ENCODE measurements at places on chromosomes 2 and 18.

- no peak for DNase-seq
Measured at GRCh38 chr2:12493031-12493513, 223.7 kb upstream of the TRIB2 start.

DNA sequence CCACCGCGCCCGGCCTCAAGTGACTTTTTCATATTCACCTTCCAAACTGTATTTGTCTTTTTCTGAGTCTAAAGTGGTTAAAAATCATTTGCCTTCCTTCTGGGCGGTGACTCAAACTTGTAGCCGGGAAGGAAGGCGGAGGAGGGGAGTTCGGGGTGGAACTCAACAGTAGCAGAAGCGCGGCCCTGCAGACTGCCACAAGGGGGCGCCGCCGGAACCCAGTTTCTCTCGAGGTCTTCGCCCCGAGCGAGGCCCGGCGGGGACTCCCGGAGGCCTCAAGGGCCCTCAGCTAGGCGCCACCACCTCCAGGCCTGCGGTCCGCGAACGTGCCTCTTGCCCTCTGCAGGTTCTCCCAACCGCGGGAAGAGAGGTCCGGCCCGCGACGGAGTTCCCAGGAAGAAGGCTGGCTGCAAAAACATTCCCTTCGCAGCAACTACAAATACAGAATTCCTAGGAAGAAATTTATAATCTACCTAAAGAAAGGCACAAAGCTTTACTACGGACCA is 16.8 kb upstream of the ITM2C start:
- DNase-seq: peak; percentile 85

DNA sequence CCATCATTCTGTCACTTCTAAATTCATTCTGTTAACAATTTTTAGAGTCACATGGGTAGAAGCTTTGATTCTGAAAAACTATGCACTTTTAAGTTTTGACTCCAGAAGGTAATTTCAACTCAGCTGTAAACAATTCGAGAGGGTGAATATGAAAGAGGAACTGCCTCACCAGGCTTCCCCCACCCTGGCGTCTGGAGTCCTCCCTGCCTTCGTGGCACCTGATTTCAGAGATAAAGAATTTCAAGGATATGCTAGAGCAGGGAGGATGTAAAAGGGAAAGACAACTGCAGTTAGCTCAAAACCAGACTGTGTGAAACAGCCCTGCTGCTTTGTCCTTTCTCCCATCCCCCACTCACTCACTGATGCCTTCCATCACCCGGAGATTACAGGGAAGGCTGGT is 40.7 kb downstream of the ONECUT2 start:
- DNase-seq: no peak

GRCh38 chr2:42067521-42067920 is 19.7 kb downstream of the PKDCC start:
- DNase-seq: no peak

DNA sequence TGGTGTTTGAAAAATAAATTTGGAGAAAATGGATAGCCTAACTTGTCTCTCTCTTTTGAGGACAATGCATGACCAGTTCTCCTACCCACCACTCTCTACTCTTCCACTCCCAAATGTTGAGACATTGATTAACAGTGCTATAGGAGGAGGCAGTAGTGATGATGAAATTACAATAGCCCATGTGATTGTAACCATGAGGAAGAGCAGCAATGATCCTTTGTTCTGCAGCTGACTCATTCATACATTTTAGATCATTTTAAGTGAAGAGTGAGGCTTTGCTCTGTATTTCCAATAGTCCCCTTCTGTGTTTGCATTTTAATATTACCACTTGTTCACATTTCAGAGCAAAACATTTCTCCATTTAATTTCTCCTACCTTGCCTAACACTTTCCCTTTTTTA is 592.3 kb downstream of the THSD7B start:
- DNase-seq: no peak

DNA sequence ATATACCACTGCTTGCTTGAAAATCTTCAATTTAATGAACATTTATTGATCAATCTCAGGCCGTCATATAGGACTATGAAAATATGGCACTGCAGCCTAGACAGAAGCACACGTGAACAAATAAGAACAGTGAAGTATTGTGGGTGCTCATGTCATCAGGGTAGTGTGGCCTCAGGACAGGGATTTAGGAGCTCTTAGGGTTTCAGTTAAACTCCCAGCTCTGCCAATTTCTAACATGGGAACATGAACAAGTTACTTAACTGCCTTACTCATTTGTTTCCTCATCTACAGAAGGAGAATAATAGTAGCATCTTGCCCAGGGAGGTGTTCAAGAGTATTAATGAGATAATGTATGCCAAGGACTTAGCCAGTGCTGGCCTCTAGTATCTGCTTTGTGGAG is 146.0 kb upstream of the MAP3K20 start:
- no peak for DNase-seq

- no peak for DNase-seq
Measured at GRCh38 chr2:46655551-46656436, 176.4 kb downstream of the TMEM247 start.

DNA sequence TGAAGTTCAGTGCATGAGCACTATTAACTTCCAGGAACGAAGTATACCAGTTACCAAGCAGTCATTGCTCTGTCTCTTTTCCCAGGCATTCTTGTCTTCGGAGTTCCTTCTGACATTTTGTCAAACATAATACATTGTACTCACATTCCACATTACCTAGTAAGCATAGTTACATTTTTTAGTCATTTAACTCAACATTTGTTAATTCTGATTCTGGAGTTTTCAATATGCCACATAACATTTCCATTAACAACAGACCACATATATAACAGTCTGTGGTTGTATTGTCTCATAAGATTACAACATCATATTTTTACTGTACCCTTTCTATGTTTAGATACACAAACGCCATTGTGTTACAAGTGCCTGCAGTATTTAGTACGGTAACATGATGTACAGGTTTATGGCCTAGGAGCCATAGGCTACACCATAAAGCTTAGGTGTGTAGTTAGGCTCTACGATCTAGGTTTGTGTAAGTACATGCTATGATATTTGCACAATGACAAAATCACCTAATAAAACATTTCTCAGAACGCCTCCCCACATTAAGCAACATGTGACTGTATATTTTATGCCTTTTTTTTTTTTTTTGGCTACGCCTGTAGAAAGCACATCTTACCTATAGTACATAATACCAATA is 187.1 kb downstream of the DYM start:
- DNase-seq: no peak

GRCh38 chr2:150690870-150691269 is 203.4 kb upstream of the RND3 start:
- DNase-seq: no peak

- no peak for DNase-seq
Measured at GRCh38 chr2:83517727-83518368, 941.2 kb downstream of the SUCLG1 start.

DNA sequence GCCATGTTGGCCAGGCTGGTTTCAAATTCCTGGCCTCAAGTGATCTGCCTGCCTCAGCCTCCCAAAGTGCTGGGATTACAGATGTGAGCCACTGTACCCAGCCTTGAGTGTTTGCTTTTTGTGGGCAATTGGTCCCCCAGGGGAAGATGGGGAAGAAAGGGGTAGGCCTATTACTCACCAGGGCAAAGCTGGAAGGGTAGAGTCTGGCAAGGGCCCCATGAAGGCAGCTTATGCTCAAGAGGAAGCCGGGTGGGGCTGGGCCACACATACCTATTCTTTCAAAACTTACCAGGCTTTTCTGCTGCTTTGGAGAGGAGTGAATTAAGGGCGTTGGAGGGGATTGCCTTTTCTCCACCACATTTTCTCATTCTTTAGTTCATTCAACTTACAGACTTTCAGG is 24.5 kb upstream of the CD28 start:
- no peak for DNase-seq

DNA sequence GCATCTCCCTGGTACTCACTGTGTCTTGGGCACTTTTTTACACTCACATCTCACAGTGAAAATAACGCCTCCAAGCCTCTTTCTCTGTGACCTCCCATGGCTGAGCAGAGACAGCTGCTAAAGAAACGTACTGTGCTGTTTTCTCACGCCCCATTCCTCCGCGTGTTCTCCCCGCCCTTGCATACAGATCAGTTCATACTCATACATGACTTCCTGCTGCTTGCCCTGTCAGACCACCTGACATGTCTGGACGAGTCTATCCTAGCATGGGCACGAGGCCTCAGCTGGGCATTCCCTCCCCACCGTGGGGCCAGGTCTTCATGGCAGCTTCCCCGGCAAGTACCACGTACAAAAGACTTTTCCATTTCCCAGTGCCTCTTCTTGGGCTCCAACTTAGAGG is 21.2 kb upstream of the IL1A start:
- DNase-seq: no peak

GRCh38 chr2:231621051-231621879 is 28.6 kb downstream of the TEX44 start:
- peak; percentile 37 for DNase-seq

GRCh38 chr18:331221-331821 is 63.5 kb upstream of the THOC1 start:
- DNase-seq: no peak

DNA sequence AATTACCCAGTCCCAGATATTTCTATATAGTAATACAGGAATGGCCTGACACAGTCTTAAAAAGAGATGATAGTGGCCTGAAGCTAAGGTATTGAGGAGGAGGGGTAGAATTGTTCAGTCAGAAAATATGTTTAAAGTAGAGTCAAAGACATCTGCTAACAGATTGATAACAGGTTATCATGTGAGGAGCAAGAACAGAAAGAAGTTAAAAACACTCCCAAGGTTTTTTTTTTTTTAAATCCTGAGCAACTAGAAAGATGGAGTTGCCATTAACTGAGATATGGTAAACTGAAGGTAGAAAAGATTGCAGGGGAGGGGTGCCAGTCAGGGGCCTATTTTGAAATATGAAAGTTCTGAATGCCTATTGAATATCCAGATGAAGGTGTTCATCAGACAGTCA is 43.1 kb downstream of the SP3 start:
- DNase-seq: no peak

GRCh38 chr2:240786355-240786841 is 33.6 kb downstream of the KIF1A start:
- DNase-seq: no peak

DNA sequence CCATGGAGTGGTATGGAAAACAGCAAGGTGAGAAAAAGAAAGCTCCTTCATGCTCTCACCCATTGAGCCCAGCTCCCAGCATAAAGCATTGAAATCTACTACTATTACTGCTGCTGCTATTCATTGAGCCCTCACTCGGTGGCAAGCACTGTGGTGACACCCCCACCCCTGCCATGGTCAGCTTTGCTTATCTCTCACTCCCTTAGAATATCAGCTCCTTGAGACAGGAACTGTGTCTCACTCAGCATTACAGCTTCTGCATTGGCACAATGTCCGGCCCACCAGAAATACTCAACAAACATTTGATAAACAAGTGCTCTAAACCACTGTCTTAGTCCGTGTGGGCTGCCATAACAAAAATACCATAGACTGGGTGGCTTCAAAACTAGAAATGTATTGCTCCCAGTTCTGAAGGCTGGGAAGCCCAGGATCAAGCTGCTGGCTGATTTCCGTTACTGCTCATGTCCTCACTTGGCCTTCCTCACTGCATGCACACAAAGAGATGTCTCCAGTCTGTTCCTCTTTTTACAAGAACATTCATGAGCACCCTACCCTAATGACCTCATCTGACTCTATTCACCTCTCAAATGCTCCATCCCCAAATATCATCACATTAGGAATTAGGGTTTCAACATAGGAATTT is 116.3 kb downstream of the ZBTB7C start:
- no peak for DNase-seq

DNA sequence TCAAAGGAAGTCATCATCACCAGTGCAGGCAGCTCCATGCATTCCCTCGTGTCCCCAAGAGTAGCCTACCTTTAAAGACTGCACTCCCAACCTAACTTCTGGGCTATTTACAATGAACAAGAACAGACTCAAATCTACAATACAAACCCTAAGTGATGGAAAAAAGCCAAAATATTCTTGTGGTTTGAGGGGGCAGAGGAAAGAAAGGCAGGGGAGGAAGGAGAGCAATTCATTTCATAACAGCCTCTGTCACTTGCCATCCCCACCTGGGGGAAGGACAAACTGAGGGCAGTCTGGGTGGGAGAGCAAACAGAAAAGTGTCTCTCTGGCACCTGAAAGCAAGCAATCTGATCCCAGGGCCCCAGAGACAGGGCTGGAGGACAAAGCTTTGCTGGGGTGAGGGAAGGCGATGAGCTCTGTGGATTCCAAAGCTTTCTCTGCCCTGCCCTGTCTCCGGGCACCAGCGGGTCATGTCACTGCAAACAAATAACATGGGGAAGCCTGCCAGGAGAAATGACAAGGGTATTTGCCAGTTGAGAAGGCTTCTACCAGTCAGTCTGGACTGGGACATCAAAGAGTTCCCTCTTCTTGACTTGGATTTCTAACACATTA is 528.0 kb upstream of the TNP1 start:
- DNase-seq: no peak

DNA sequence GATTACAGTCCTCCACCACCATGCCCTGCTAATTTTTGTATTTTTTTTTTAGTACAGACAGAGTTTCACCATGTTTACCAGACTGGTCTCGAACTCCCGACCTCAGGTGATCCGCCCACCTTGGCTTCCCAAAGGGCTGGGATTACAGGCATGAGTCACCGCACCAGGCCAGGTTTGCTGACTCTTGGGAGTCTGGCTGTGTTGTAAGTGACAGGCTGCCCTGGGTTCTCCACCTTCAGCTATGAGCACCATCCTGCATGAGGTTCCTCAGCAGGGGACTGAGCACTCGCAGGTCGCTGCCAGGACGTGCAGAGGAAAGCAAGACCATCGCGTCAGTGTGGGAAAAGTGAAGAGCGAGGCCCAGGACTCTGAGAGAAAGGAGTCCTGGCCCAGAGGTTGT is 112.6 kb upstream of the NDUFV2 start:
- no peak for DNase-seq

- DNase-seq: no peak
Measured at GRCh38 chr2:136767030-136767429, 1.7 kb downstream of the THSD7B start.

DNA sequence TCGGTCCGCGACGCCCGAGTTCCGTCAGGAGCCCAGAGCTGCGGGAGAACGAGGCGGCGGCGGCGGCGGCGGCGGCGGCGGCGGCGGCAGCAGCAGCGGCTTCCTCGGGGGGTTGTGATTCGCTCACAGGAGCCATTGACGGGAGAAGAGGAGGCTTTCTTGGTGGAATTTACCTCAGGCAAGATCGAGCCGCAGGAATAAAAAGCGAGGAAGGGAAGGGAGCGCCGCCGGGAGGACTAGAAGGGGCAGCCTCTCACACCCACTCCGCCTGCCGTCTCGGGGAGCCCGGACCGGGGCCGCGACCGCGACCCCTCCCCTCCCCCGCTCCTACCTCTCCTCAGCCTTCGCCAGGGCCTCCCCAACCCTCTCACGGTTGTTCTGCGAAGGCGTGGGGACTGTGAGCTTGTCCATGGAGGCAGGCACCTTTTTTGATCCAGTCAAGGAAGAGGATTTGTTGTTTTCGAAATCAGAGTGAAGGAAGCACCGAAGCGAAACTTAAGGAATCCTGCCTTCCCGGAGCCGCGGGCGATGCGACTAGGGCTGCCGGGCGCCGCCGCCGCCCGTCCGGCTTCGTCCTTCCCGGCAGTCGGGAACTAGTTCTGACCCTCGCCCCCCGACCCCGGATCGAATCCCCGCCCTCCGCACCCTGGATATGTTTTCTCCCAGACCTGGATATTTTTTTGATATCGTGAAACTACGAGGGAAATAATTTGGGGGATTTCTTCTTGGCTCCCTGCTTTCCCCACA is 506 bp downstream of the BMPR2 start:
- DNase-seq: peak; percentile 27

GRCh38 chr2:219056896-219057708 is 3.6 kb downstream of the IHH start:
- DNase-seq: no peak

- DNase-seq: no peak
Measured at GRCh38 chr2:100704711-100705110, 115.2 kb upstream of the NPAS2 start.

- no peak for DNase-seq
Measured at GRCh38 chr2:16003152-16003551, 62.8 kb downstream of the MYCN start.
